ENCODE measurements at places on chromosomes 1 and 21.

DNA sequence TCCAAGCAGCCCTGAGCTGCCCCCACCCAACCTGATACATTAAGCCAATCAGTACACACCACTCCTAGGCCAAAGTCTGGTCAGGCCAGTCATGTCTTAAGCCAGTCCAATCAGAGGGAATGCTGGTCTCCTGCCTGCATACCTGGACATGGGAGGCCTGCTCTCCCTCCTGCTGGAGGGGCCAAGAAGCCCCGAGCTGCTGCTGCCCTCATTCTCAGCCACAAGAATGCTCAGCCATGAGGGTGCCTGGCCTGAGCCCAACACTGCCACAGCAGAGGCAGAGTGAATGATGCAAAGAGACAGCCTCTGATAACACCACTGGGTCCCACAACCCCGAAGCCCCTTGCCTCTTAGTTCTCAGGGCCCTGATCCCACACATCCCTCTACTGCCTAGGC lies 23.0 kb downstream of the CHD5 start:
- DNase-seq = no peak

GRCh38 chr1:236035681-236036101 lies 29.2 kb downstream of the NID1 start:
- no peak for DNase-seq

DNA sequence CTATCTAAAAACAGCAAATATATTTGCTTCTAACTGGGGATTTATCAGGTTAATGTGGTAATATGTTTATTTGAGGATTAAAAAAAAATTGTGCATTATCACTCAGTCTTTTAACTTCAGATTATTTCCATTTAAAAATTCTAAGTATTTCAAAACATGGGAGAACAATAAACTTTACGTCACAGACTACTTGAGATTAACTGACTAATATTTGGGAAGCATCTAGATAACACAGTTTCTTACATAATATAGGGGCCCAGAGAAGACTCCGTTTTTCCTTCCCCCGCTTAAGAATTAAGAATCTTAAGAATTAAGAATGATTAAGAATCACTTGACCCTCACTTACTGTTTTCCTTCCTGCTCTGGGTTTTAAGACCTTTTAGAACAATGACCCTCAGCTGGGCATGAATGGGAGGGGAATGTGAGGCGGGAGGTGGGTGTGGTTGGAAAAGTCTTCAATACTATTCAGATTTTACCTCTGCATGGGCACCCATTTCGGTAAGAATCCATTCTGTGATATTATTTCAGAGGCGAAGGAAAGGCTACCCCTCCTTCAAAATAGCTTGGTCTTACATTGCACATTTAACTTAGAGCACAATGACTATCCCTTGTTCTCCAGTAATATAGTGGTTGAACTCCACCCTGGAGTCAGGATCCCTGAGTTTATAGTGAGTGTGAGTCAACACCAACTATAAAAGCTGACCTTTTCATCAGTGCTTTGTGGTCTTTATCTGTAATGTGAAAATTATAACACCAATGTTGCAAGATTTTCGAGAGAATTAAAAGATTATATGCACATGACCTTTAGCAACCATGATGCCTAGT lies 821.3 kb downstream of the USP25 start:
- DNase-seq = no peak

GRCh38 chr1:207140536-207140935 lies 36.5 kb downstream of the C4BPA start:
- DNase-seq = no peak

DNA sequence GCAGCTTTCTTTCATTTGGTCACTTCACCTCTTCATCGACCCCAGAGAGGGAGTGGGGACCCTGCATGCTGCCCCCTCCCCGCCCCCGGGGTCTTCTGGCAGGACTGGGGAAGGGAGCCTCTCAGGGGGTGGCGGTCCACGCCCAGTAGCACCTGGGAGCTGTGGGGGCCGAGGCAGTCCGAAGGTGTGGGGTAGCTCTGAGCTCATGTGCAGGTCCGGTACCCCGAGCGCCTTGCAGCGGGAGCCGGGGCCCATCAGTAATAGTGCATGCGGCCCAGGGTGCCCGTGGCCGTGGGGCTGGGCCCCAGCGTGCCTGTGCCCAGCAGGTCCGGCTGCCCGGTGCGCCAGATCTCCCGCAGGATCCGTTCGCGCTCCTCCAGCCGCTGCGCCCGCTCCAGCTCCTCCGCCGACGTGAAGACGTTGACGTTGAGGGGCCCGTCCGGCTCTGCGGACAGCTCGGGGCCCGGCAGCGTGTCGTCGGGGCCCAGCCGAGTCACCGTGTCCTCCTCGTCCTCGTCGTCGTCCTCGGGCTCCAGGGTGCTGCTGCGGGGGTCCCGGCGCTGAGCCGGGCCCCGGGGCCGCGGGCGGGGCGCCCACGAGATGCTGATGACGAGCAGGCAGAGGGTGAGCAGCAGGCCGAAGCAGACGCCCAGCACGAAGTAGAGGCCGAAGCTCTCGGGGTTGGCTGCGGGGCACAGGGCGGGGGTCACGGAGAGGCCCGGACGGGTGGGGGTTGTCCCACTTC lies 1.2 kb downstream of the EVA1B start:
- DNase-seq = no peak

GRCh38 chr1:109170035-109170764 lies 43.5 kb upstream of the SARS1 start:
- DNase-seq = no peak

- DNase-seq = no peak
Measured at GRCh38 chr1:233909195-233909594, 4.7 kb downstream of the SLC35F3 start.

DNA sequence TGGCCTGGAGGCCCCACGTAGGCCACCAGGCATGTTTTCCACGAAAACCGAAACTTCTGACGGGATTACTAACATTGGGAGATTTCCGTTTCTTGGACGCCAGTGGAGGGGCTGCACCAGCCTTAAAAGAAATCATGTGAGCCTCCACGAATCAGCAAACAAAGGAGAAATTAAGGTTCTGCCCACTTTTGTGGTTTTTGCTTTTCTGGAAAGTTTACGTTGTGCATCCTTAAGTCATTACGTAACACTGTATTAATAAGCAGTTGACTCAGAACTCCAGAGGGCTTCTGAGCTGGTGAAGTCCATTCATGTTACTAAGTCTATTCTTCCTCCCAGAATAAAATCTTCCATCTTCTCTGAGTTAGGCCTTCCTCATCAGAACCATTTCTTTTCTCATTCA lies 168.5 kb downstream of the PSMG1 start:
- no peak for DNase-seq

- DNase-seq = no peak
Measured at GRCh38 chr1:19840228-19840627, 25.1 kb upstream of the RNF186 start.

DNA sequence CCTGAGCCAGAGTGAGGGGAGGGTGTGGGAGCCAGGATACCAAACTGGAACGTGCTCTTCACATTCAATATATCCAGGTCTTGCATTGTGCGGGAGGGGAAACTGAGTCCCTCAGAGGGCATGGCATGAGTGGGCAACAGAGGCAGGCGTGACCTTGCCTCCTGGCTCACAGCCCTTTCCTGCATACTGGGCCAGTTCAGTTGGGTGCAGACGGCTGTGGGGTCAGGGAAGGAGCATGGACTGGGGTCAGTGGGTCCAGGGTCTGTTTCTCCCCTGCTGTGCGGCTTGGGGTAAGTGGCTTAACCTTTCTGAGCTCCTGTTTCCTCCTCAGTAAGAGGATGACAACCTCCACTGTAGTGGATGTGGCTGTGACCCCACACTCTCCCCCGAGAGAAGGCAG lies 16.6 kb downstream of the SERINC2 start:
- no peak for DNase-seq

DNA sequence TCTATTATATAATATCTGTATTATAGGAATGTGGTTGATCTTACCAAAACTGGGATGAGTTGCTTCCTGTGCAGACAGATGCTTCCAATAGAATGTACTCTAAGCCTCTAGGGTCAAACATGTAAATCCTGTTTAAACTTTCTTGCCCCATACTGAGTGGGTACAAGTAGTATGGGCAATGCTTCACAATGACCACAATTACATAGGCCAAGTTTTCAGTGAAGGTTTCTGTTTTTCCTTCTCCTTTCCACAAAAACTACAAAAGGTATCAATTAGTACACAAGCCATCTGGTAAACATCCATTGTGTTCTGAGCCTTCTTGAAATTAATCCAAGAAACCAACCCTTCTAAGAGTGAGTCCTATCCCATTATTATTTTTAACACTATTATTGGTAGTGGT lies 16.8 kb downstream of the OTUD7B start:
- DNase-seq = no peak

DNA sequence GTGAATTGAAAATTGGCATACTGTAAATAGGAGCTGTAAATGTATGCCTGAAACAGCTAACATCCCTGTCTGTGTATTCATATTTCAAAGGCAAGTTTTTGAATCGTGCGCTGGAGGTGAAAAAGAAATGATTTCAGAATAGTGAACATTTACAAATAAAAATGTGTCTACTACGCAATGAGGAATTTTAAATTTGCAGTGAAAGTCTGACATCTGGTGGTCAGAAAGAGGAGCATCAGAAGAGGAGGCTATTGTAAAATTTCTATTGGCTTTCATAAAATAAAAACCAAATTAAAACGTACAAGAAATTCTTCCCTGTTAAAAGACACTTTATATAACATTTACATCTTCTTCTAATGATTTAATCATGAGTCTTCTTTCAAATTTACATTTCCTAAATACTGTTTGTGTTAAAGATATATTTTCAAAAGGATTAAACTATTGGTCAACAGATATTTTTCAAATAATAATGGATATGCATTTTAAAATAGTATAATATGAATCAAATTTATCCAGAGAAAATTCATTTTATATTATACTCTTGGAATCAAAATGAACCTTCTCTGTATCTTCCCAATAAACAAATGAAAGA lies 113.7 kb upstream of the RRP15 start:
- no peak for DNase-seq

DNA sequence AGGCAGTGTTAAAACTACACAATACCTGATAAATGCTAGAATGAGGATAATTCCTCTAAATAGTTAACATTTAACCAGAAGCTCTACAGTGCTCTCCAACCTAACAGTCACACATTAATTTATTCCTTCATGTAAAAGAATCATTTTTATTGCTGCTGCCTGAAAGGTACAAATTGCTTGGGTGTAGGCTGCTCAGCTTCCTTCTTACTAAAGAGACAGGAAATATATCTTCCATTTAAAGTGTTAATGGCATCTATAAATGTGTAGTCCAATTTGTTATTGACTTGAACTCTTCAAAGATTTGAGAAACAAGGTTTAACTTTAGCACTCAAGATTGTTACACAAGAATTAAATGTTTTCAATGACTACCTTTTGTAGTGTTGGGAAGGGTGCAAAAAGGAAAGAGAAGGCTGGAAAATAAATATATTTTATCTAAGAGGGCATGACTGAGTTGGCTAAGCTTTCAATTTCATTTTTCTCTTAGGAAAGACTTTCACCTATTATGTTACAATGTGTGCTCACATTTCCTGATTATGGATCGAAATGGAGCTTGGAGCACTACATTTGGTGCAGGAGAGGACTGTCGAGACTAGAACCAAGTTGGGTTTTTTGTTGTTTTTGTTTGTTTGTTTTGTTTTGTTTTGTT lies 105.5 kb upstream of the CACYBP start:
- DNase-seq = no peak

DNA sequence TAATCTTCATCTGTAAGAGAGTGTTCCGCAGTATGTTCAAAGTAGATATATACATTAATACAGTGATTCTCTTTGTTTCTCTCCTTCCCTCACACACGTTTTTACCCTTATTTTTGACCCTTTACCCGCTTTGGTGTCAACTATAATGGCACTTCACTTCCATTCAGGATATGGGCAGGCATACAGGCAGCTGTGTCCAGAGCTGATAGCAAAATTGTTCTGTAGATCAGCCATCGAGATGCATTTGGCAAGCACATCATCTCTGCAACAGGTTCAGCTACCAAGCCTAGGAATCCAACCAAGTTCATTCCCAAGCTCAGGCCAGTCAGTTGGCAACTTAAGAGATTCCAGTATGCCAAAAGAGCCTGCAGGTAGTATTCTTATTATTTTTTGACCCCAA lies 74.8 kb downstream of the FNBP1L start:
- DNase-seq = no peak

DNA sequence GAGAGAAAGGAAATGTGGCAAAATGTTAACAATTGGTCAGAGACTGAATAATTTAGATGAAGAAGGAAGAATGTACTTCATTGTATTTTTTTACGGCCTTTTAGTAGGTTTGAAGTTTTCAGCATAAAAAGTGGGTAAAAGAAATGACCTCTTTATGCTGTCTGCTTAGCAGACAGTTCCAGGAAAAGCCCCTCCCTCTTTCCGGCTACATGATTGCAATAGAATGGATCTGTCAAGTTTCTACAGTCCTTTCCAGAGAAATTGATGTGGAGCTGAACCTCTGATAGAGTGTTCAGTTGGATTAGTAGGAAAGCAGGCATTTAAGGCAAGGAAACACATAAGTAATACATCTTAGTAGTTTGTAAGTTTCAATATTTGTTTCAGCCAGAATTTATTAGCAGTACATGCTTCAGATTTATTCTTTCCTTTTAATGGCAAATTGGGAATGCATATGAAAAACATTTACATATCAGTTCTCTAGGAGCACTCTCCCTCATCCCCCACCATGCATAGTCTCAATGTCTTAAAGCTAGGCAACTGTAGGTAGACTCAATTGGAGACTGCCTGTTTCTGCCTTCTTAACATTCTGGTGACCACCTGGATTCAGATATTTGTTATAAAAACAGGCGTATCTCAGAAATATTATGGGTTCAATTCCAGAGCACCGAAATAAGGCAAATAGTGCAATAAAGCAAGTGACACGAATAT lies 36.4 kb downstream of the HS2ST1 start:
- DNase-seq = no peak

GRCh38 chr1:169326956-169327268 lies 40.7 kb downstream of the NME7 start:
- no peak for DNase-seq

GRCh38 chr1:38466487-38466886 lies 393.1 kb downstream of the RRAGC start:
- DNase-seq = no peak

GRCh38 chr1:206575165-206575893 lies 36.9 kb downstream of the EIF2D start:
- DNase-seq = peak; percentile 96

GRCh38 chr1:65388908-65389695 lies 31.4 kb upstream of the LEPR start:
- no peak for DNase-seq

DNA sequence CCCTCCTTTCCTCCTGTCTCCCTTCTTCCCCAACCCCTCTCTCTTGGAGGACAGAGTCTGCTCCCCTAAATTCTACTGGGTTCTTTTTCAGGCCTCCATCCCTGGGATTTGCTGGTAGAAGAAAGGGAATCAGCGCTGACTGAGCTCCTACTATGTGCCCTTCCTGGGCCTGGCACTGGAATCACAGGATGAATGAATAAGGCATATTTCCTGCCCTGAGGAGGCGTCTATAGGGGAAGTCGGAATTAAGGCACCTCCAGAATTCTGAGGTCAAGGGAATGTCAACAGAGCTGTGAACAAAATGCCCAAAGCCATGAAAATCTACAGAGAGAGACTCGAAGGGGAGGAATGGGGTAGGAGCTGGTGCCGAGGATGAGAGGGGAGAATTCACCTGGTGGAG lies 17.4 kb upstream of the BTG2 start:
- DNase-seq = no peak

- DNase-seq = no peak
Measured at GRCh38 chr1:53442299-53442698, 16.9 kb upstream of the DMRTB1 start.

GRCh38 chr1:1788646-1789431 lies 10.6 kb upstream of the NADK start:
- no peak for DNase-seq

GRCh38 chr1:61561666-61562065 lies 163.3 kb downstream of the TM2D1 start:
- DNase-seq = no peak

Data from T-helper 2 cell (primary cell).